Activated naive CD4-positive, alpha-beta T cell (primary cell): ENCODE measurements at places on chromosomes 2 and 18.

GRCh38 chr2:159362816-159363251 is 76.3 kb upstream of the WDSUB1 start:
- DNase-seq = no peak

DNA sequence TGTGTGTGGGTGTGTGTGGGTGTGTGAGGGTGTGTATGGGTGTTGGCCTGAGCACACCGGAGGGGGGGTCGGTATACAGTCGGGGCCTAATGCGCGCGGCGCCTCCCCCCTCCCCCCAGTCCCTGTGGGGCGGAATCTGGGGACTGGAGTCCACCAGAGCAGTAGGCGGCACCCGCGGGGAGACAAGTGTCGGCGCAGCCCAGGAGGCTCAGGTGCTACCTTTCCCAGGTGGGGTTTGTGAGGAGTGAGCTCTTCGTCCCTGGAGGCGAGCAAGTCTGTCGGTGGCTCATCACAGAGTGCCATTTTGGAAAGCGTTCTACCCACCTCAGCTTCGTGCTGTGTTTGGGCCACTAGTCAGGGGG is 2896.1 kb upstream of the TEKT4 start:
- DNase-seq = no peak

- DNase-seq = no peak
These were observed 123.6 kb upstream of the CYP26B1 start for GRCh38 chr2:72271276-72271614.

DNA sequence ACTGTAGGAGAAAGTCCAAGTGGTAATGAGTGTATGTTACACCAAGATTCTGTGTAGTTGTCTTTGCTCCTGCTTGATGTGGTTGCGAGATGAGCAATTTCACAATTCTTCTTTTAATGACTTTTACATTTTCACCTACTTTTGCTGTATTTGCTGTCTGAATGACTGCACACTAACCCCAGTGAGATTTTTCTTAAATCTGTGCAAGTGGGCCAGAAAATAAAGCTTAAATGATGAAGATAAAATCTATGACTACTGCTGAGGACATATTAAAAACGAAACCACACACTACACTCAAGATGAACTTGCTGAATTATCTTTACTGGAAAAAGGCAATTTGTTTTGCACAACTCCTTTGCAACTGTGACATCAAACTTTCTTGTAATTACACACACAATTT is 4.1 kb downstream of the LDAH start:
- DNase-seq = no peak

DNA sequence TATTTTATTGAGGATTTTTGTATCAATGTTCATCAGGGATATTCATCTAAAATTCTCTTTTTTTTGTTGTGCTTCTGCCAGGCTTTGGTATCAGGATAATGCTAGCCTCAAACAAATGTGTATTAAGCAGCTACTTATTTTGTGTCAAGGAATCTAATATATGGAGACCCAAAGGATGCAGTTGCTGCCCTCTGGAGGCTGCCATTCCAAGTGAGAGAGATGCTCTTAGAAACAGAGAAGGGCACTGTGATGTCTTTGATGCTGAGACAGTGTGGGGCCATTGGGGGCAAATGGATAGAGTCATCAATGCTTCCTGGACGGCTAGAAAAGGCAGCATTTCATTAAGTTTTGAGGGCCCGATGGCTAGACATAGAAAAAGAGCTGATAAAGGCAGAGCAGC is 292.6 kb downstream of the SETBP1 start:
- no peak for DNase-seq

DNA sequence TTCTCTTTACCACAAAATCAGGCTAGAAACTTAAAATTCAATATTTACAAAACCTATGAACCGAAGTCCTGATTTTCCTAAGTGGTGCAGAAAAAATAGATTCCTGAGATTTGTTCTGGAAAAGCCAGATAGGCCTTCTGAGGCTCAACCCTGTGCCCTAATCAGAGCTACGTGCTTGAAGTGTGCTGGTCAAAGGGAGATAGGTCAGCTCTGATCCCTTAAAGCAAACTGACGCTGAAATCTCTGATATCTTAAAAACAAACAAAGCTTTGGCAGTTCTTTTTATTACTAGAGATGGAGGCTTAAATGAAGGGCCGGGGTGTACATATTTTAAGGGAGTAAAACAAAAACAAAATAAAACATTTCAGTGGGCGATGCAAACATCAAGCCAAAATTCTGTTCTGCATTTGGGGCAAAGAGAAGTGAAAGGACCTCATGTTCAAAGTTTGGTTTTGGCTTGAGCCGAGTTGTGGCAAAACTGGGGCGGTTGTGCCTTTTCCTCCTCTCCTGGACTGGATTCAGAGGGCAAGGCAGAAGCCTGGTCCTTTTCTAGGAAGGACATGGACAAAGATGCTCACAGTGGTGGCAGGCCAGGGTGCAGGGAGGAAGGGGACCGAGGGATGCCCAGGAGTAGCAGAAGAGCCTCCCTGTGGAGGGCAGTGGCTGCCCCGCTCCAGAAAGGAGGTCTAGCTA is 295.0 kb downstream of the CDCA7 start:
- DNase-seq = no peak

DNA sequence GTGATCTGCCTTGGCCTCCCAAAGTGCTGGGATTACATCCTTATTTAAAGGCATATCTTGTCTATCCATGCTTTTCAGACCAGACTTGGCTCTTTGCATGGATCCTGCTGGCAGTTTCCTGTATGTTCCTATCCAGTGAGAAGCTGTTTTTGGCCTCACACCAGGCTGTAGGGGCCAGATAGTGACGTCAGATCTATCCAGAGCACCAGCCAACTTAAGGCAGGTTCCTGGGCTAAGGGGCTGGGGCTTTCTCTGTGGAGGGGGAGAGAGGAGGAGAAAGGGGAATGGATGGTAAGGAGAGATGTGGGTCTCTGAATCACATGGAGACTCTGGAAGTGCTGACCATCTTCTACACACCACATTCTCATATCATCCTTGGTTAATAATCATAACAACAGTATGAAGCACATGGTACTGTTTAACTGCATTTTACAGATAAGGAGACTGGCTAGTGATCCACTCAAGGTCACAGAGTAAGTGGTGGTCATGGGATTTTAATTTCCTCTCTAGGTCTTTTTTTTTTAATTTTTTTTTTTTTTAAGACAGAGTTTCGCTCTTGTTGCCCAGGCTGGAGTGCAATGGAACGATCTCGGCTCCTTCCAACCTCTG is 2.0 kb upstream of the FAM117B start:
- no peak for DNase-seq

GRCh38 chr2:239130041-239130440 is 270.8 kb downstream of the HDAC4 start:
- DNase-seq = no peak

DNA sequence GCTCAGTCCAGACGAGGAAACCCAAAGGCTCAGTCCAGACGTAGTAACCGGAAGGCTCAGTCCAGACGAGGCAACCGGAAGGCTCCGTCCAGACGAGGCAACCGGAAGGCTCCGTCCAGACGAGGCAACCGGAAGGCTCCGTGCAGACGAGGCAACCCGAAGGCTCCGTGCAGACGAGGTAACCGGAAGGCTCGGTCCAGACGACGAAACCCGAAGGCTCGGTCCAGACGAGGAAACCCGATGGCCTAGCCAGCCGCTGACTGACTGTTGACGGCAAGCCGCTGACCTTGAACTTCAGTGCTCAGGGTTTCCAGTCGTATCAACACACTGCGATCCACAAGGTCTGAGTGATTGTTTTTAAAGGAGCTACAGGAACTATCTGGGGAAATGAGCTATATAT is 150.7 kb upstream of the TPO start:
- DNase-seq = no peak

DNA sequence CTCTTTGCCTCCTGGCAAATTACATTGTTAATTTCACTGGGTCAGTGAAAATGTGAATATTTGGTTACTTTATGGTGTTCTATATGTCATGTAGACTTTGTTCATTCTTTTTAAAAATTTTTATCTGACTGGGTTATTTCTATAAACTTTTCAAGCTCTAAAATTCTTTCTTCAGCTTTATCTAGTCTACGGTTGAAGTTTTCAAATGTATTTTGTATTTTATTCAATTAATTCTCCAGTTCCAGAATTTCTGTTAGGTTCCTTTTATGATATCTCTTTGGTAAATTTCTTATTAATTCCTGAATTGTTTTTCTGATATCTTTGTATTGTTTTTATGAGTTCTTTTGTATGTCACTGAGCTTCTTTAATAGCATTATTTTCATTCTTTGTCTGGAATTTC is 228.1 kb downstream of the LPIN1 start:
- no peak for DNase-seq

DNA sequence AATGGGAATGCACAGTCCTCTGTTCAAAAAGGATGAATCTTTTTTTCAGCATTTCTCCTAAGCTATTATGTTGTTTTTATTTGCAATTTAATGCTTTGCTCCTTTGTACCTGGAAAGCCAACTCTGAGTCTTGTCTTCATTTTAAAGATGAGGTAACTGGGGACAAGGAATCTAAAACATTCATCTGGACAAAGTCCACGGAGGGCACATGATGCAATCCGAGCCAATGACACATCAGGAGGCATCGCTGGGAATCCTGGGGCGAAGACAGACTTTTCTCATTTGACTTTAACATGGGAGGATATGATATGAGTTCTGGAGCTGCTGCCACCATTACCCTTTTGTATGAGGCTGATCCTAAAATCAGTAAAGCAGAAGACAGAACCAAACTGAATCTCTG is 116.5 kb upstream of the REG3G start:
- DNase-seq = no peak

GRCh38 chr2:186099826-186100225 is 361.2 kb downstream of the FSIP2 start:
- no peak for DNase-seq

DNA sequence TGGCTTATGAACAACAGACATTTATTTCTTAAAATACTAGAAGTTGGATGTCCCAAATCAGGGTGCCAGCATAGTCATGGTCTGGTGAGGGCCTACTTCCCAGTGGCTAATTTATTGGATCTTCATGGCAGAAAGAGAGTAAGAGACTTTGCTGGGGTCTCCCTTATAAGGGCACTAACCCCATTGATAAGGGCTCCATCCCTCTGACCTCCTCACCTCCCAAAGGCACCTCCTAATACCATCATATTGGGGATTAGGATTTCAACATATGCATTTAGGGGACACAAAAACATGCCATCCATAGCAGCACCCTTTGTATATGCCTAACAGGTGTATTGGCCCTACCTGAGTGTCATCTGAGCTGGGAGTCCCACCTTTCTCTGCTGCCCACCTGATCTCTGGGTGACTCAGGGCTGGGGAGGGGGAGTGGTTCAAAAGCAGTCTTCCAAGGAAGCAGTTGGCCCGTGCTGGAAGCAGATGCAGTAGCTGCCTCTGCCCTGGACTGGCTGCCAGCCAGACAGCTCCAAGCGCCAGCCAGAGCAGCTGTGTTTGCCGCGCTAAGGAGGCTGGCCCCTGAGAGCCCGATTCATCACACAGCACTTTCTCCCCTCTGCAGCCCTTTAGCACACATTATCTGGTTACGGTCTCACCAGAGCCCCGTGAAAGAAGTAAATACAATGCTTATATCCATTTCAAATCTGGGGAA is 84.6 kb downstream of the SMAD7 start:
- no peak for DNase-seq
